ENCODE measurements at places on chromosomes 7 and 10.

DNA sequence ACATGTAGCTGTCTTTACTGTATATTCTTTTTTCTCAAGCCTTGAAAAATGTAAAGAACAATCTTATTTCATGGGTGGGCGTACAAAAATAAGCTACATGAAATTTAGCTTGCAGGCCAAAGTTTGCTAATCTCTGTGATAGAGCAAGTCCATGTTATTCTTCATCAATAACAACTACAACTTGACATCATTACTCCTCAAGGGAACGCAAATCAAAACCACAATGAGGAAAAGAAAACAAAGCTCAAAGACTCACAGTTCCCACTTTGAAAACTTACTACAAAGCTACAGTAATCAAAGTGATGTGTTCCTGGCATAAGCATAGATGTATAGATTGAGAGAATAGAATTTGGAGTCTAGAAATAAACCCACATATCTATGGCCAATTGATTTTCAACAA lies 62.5 kb downstream of the GNA12 start:
- DNase-seq = no peak

- no peak for DNase-seq
These were observed 97.5 kb upstream of the CCDC6 start for GRCh38 chr10:60003651-60004523.

- no peak for DNase-seq
These were observed 7.6 kb upstream of the GRID2IP start for GRCh38 chr7:6558837-6559236.

GRCh38 chr7:105010504-105011130 lies 3.4 kb upstream of the KMT2E start:
- no peak for DNase-seq

DNA sequence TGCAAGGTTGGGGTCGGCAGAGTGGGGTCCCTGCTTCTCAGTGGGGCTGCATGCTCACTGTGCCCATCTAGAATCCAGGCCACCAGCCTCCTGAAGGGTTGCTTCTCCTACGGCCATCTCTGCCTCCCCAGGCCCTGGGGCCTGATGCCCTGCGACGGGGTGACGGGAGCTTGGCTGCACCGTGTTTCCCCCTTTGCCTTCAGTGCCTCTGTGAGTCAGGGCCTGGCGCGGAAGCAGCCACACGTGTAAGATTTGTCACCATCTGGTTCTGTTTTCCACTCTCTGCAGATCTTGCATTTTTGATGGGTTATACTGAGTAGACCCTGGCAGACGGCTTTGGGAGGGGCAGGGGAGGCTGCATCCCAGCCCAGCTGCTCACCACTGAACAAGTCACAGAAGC lies 7.2 kb downstream of the ADAMTS14 start:
- DNase-seq = no peak

- no peak for DNase-seq
These were observed 119.0 kb downstream of the CREB5 start for GRCh38 chr7:28531291-28531690.

GRCh38 chr10:117617659-117618058 lies 75.1 kb downstream of the EMX2 start:
- DNase-seq = no peak

DNA sequence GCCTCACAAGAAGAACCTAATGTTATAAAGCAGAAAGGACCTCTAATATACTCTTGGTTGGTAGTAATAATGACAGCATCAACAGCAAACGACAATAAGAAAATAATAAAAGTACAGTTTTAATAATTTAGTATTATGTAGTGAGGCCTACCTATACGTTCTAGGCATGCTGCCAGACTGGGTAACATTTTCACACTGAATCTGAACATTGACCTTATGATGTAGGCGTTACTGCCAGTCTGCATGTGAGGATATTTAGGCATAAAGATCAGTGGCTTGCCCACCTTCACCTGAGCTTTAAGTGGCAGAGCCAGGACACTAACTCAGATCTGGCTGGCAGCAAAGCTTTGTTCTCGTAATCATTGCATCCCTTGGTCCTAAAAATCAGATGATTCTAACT lies 2.5 kb downstream of the FGL2 start:
- no peak for DNase-seq

DNA sequence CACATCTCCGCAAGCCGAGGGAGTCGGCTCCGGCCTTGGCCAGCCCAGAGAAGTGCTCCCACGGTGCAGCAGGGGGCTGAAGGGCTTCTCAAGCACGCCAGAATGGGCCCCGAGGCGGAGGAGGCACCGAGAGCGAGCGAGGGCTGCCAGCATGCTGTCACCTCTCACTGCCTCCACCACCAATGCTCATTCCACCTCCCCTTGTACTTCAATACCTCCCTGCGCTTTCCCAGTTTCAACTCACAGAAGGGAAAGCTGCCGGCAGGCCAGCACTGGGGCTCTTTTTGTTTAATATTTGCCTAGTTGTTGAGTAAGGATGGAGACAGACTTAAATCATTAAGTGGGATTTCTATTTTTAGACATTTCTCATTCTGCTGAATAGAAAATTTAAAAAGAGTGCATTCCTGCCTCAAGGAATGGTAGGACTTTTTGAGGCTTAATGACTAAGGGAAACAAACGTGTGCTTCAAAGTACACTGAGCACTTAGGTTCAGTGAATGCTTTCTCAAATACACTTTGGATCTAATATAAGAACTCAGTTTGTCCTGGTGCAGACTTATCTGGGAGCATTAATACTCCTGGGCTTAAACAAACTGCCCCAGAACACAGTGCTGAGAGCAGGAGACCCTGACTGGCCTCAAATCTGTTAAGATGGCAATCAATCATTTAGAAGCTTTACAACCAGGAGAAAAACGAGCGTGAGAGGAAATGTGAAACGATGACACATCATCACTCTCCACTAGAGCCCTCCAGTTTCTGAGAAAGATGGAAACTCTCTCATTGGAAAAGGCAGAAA lies 131.2 kb downstream of the RALA start:
- no peak for DNase-seq

DNA sequence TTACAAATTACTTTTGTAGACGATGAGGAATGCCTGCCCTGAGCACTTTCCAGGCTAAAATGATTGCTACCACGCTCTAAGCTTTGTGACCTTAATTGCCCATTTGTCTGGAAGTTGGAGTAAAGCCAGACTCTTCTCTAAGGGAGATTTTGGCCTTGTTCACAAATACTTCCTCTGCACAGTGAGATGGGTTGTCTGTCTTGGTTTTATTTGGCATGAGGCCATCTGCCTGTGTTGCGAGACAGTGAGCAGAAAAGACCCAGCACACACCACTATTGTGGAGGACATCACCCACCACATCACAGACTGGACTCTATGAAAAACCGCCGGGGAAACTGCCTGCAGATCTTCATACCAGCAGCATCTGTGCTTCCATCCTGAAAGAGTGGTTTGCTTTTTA lies 138.4 kb downstream of the BICC1 start:
- no peak for DNase-seq

DNA sequence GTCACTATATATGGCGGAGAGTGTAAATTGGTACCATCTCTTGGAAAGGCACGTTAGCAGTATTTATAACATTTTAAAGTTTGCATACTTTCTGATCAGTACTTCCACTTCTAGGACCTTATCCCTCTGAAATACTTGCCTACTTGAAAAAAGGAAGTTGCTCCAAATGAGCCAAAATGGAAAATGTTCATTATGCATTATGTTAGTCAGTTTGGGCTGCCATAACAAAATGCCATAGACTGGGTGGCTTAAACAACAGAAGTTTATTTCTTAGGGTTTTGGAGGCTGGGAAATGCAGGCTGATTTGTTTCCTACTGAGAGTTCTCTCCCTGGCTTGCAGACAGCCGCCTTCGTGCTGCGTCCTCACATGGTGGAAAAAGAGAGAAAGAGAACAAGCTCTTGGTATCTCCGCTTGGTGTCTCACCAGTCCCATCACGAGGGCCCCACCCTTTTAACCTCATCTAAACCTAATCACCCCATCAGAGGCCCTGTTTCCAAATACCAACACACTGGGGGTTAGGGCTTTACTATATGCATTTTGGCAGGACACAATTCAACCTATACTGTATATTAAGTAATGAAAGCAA lies 6.9 kb downstream of the SNX10 start:
- DNase-seq = no peak

DNA sequence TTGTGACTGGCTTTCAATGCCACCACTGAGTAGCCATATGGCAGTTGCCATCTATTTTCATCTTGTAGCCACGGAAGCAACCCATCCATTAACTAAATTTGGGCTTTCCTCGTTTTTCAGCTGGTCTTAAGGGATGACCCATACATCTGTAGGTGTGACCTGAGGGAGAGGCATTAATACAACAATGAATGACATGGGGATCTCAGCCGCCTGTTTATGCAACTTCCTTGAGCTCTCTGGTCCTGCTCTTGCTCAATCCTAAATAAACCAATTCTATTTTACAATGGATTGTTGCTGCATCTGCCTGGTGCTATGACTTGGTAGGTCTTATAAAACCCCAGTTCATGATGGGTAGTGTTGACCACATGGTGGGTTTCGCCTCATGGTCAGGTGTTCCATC lies 21.9 kb upstream of the ADAM22 start:
- no peak for DNase-seq

GRCh38 chr7:31066516-31067130 lies 14.5 kb downstream of the ADCYAP1R1 start:
- no peak for DNase-seq

DNA sequence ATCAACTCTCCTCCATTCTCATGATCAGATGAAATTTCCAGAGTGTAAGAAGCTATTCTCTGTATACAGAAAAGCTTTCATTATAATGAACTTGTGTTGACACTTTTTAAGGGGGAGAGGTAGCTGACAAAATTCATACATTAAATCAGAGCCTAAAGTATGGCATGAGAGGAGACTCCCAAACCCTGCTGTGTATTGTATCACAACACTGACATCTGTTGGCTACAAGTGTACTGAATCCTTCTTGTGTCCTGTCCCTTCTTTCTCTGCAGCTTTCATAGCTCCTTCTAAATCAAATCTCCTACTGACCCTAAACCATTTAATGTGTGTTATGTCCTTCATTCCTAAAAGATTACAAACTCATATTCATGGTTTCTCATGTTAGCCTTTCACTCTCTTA lies 70.9 kb downstream of the GCC1 start:
- DNase-seq = no peak

- no peak for DNase-seq
These were observed 48.5 kb downstream of the MYL10 start for GRCh38 chr7:101580596-101580995.

- DNase-seq = no peak
These were observed 198.1 kb upstream of the PPP2R2D start for GRCh38 chr10:131702531-131703356.

DNA sequence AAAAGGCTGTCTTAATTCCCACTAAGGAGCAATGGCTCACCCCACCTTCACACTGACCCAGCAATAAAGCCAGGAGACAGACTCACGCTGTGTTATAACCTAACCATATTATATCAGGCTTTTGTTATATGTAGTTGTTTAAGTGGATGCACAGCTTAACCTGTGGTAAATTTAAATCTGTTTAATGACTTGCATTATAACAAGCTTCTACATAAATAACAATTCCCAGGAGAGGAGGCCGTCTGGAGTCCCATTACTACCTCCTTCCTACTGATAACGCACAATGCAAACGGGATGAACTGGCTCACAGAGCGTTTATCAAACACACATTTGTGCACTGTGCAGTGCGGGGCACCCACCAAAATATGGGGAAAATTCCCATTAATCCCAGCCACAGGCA lies 102.1 kb upstream of the MGMT start:
- DNase-seq = no peak

DNA sequence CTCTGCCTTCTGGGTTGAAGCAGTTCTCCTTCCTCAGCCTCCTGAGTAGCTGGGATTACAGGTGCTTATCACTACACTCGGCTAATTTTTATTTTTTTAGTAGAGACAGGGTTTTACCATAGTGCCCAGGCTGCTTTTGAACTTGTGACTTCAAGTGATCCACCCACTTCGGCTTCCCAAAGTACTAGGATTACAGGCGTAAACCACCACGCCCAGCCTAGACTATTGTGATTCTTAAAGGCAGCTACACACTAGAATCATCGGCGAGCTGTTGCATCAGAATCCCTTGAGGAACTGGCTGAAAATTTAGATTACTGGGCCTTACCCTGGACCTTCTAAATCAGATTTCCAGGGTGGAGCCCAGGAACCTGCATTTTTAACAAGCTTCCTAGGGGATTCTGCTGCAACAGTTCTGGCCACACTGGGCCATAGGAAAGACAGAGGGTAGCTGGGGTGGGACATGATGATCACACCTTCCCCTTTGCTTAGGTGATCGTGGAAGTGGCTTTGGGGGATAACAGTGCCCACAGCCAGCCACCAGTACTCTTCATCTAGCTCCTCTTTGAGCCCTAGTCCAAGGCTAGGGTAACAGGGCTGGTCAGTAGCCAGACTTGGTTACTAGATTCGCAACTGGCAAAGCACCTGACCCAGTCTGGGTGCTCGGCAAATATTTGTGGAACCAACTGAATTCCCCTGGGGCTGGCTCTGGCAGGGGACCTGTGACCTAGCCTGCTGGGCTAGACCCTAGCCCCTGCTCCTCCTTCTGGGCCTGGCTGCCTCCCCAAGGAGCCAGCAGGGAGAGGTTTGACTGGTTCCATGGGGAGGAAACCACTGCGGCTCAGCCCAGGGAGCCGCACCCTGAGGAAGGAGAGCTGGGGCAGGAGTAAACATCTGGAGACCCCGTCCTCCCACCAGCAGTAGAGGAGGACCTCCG lies 67.1 kb upstream of the DUSP5 start:
- no peak for DNase-seq

GRCh38 chr10:74058071-74058470 lies 60.2 kb downstream of the VCL start:
- DNase-seq = no peak

GRCh38 chr7:36742911-36743775 lies 18.8 kb upstream of the AOAH start:
- no peak for DNase-seq

GRCh38 chr10:98815039-98815885 lies 368.5 kb upstream of the HPS1 start:
- no peak for DNase-seq

DNA sequence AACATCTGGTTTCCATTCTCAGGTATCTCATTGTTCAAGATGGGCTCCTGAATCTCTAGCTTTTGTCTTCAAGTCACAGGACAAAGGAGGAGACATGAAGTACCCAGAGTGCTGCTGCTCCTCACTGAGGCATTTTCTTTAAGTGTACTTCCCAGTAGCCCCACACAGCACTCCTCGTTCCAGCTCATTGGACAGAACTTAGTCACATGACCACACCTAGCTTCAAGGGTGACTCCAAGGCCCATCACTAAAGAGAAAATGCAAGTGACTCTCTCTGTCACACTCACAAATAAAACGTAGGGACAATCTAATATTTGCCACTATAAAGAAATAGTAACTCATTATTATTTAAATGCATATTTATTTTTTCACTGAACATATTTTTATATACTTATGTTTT lies 58.3 kb upstream of the NEUROD6 start:
- no peak for DNase-seq

GRCh38 chr10:131035779-131036178 lies 275.7 kb downstream of the TCERG1L start:
- no peak for DNase-seq

All from esophagus squamous epithelium (tissue), 5 donors.